Suprapubic skin (tissue), 4 donors: ENCODE measurements at places on chromosomes 12 and 14.

DNA sequence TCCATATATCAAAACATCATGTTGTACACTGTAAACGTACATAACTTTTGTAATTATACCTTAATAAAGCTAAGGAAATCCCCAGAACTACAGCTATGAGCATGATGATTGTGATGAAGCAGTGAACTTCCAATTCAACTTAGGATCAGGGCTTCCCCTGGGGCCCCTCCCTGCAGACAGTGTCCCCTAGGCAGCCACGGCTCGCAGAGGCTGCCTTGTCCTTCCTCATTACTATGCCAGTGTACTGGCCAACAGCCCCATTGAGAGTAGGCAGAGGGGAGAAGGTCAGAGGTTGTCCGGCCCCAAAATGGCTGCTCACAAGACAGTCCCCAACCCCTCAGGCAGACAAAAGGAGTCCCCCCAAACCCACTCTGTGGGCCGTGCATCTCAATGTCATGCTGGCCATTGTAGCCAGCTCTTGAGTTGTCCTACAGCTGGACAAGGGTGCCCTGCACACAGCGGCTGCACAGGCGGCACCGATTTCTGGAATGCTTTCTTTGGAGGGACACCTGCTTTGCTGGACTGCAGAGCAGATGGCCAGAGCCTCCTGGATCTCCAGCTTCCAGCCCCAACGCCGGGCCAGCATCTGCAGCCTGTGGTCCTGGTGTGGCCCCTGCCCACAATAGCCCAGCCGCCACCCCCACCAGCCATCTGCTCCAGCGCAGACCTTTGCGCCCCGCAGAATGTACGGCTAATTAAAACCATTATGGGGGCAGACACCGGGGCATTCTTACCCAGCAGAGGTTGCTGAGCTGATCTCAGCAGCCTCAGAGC, 46.1 kb downstream of the NIN start:
- no peak for DNase-seq

- DNase-seq: peak; percentile 82
Observed at GRCh38 chr12:123271001-123271668, 521 bp downstream of the CDK2AP1 start.

- DNase-seq: no peak
Observed at GRCh38 chr14:103696466-103697071, 18.7 kb downstream of the XRCC3 start.

DNA sequence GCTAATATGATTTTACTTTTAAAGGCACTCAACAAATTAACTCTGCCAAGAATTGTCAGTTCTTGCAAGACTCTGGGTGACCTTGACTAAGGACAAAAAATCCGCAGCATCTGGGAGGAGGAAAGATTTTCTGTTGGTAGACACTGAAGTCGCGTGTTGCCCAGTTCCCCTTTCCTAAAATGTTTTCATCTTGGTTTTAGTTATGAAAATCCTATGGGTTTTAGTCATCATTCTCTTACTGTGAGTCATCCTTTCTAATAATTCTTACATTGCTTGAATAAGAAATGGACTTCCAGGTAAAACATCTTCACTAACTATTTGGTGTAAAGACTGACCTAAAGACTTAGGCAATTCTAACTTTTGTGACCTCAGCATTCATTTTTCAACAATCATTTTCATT, 9.1 kb downstream of the GSG1 start:
- DNase-seq: no peak

DNA sequence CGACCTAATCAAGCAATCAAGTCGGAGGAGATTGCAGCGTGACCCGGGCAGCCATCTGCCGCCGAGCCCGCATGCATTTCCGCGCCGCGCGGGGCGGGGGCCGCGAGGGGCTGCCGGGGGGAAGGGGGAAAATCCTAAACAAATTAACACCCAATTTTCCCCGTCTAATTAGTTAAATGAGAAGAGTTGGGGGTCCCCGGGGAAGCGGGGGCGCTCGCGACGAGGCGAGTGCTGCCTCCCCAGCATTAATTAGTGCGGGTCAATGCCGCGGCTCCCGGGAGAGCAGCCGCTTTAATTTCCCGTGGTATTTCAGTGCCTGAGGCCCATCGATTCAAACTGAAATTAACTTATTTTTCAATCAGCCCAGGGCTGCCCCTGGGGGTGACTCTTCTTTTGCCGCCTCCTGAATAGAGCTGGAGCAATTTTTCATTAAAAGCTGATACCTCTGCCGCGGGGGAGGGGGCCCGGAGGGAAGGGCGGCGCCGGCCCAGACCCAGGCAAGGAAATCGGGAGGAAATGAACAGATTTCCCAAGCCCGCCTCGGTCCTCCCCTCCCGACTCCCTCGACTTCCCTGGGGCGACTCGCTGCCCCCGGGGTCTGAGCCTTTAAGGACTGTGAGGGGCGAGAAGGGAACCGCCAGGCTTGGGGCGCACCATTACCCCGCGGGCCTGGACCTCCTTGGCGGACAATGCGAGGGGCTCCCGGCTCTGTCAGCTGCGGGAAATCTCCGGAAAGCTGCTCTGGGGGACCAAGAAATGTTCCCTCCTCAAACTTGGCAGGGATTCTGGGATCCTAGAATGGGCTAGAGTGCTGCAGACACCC, 18.9 kb downstream of the VSX2 start:
- DNase-seq: no peak

DNA sequence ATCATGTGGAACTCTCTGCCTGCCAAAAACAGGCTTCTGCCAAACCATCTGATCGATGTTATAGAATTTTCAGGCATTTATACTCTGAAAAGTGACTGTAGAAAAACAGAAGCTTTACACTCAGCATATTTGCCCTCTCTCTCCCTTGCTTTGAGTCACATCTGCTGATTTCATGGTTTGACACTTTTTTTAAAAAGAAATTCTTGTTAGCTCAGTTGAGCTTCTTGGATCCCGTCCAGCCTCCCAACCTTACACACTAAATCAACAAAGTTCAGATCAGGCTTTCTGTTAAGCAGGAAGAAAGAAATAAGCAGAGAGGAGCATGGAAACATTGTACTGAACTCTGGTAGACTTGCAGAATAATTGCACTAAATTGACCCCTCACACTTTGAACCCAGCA, 193.6 kb upstream of the SEL1L start:
- DNase-seq: no peak

GRCh38 chr14:55691659-55692058, 111.7 kb downstream of the KTN1 start:
- DNase-seq: no peak

DNA sequence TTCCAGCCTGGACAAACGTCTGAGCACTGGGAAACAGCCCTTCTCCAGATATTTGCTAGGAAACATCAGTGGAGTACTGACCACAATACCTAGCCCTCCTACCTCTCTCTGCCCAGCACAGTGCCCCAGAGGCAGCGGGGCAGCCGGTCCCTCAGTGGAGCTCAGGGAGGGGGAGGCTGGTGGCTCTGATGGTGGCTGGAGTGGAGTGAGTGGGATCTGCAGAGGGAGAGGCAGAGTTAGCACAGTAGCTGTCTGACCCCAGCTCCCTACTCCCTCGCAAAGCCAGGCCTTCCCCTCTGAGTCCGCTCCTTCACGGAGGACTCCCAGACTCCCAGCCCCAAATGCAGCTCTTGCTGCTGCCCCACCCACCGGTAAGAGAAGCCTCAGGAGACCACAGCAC, 30.0 kb downstream of the NCKAP5L start:
- DNase-seq: no peak

- DNase-seq: no peak
Observed at GRCh38 chr12:99278899-99279298, 368.7 kb upstream of the GARIN6 start.

DNA sequence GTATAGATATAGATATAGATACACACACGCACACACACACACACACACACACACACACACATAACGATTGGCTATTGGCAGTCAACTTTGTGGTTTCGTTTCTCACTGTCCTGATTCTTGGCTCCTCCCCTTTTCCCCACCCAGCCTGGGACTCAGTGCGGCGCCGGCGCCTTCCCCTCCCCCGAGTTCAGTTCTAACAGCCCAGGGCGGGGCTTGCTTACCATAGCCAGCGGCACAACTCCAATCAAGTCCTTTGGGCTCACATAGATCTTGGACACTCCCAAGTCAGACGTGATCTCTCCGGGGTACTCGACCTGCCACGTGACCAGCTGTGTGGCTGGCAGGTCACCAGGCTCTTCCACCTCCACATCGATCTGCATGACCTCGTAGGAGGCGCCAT, 484.1 kb downstream of the GLT1D1 start:
- DNase-seq: no peak

DNA sequence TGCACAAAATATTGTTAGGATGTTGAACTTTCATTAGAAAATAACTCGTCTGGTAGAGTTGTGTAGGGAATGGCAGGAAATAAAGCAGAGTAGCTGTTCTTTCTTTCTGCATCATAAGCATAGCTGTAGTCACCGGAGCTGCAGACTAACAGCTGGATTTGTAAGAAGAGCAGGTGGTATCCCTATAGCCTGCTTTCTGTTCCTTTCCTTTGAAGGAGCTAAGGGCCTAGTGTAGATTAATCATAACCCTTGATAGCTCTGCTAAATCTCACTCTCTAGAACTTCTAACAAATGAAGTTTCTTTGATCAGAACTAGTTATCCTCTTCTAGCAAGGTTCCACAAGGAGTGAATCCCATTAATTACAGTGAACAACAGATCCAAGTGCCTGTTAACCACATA, 3.5 kb downstream of the LMO3 start:
- no peak for DNase-seq

GRCh38 chr12:59396519-59396918, 199.3 kb upstream of the SLC16A7 start:
- no peak for DNase-seq

DNA sequence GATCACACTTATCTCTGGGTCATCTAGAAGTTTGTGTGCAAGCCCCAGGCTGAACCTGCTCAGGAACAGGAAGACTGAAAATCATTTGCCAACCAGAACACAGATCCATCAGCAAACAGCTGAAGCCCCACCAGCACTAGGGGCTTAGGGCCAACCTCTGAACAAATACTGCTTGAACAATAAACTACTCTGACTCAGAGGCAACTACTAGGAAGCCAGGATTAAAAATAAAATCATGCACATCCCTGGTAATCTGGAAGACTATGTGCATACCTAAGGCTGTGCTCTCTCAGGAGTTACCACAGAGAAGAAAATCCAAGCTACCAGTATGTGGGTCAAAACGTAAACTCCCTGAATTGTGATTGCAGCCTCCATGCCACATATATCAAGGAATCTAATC, 15.9 kb downstream of the GALNT8 start:
- DNase-seq: no peak

- DNase-seq: no peak
Observed at GRCh38 chr14:33564774-33565630, 385.9 kb downstream of the EGLN3 start.

DNA sequence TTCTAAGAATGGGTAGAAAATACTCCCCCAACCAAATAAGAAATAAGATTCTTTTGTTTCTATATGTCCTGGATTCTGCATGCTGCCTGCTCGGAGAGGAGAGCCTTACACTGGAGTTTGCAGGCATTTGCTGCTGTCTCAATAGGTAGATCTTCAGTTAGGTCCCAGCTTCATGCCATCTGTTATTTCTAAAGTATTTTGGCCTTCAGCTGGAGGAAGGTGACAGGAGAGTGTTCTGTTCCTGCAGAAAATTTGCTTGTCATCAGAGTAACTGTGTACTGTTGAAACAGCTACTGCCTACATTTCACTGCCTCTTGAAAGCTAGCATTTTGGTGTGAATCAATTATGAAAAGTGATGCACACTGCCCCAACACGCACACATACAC, 966.9 kb downstream of the NRXN3 start:
- no peak for DNase-seq

- no peak for DNase-seq
Observed at GRCh38 chr12:62934239-62934798, 631 bp downstream of the PPM1H start.

DNA sequence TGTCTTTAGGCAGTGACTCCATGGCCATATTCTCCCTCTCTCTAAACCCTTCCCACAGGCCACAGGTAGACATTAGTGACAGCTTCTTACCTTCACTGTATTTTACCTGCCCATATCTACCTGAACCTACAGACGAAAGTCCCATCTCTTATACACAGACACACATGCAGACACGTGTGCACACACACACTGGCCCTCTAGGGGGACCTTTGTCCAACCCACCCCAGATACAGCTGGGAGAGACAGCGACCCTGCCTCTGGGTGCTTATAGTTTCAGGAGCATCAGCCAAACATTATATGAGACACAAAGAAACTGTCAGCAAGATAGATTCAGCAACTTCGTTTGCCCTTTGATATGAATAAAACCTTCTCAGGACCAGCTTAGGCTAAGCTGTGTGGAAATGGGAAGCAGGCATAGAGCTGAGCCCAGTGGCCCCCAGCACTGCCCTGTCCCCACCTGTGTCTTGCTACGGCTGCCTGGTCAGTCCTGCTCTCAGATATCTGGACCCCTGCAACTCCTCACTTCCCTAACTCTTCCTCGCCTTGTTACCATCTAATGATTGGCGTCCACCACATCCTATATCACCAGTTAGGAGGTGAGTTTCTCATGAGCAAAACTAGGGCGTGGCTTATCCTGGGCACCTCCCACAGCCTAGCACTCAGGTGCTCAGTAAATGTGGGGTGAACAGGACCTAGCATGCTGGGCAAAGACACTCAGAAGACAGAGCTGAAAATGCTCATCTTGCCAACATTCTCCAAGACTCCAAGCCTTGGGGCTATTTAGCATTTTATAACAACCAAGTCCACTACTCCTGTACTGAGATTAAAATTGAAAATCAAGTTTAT, 12.0 kb upstream of the CD9 start:
- DNase-seq: no peak

GRCh38 chr12:98492580-98493140, 22.7 kb upstream of the TMPO start:
- DNase-seq: no peak

DNA sequence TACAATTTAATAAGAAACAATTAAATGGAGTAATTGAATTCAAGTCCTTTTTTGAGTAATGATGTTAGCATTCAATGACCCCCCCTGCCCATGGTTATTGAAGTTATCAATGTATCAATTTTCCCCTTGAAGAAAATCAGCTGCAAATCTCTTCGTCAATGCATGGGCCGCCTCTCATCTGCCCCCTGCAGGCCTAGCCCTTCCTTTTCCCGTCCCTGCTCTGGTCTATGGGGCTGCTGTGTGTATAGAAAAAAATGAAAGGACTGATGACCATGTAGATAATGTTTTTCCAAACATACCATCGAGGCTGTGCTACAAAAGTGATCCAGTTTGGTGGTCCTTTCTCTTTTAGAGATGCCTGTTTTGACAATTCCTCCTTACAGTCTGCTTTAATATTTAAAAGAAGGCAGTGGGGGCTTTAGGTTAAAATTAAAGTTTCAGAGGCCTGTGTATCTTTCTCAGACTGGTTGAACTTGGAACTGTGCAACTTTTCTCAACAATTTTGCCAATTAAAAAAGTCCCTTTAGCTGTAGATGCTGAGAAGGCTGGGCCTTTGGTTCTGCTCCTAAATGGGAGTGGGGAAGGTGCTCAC, 98.4 kb downstream of the APAF1 start:
- no peak for DNase-seq
